ENCODE measurements at places on chromosomes 11 and 22.

DNA sequence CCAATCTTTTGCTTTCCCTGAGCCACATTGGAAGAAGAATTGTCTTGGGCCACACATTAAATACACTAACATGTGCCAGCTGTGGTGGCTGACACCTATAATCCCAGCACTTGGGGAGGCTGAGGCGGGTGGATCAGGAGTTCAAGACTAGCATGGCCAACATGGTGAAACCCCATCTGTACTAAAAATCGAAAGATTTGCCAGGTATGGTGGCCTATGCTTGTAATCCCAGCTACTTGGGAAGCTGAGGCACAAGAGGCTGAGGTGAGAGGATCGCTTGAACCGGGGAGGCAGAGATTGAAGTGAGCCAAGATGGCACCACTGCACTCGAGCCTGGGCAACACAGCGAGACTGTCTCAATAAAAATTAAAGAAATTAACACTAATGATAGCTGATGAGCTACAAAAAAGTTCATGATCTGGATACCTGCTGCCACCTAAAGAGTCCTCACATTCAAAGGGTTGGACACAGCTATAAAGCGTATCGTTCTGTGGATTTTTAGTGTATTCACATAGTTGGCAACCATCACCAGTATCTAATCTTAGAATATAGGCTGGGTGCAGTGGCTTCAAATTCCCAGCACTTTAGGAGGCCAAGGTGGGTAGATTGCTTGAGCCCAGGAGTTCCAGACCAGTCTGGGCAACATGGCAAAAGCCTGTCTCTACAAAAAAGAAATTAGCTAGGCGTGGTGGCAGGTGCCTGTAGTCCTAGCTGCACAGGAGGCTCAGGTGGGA, 3.4 kb upstream of the LDHC start:
- peak; percentile 22 for ATAC-seq

GRCh38 chr11:47186076-47186699, at the start of gene PACSIN3:
Gene PACSIN3 (minus strand): TSS chr11:47186434. CDS start chr11:47182727, 3,707 bp downstream.
- peak; percentile 60 for ATAC-seq

DNA sequence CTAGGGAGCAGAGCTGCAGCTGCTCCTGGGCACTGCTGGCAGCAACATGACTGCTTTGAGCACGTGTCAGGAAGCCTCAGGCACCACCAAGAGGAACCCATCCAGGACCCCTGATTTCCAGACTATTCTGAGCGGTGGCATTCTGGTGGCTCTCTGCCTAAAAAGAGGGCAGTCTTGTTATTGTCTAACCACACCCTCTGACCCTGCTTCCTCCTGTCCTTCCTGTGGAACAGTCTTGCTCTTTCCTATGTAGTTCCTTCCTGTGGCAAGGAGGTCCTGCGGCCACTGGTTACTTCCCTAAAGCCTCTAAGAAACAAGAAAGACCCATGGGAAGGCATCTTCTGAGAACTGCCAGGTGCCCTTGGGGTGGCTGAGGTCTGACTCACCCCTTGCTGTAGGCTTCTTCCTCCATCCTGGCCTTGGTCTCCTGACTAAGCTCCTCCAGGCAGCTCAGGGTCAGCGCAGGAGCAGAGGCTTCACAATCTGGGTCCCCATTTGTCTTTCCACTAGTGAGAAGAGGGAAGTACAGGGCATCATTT, 13.1 kb upstream of the LYVE1 start:
- ATAC-seq = peak; percentile 70

DNA sequence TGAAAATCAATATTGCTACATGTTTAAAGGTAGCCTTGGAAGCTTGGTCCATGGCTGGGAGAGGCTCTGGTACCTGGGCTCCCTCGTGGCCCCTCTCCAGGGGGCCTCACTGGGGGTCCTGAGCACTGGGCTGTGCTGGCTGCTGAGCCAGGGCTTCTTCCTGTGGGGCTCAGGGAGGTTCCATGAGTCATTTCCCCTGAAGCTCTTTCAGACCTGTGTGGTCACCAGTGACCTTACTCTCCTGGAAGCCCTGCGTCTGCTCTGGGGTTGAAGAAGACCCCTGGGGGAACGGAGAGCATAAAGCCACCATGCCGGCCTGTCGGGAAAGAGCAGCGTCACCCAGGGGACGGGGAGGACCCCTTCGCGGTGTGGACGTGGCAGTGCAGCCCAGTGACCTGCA, 389.0 kb downstream of the TBC1D22A start:
- ATAC-seq = no peak

GRCh38 chr11:128905345-128906184, 14.4 kb downstream of the KCNJ5 start:
- peak; percentile 60 for ATAC-seq

DNA sequence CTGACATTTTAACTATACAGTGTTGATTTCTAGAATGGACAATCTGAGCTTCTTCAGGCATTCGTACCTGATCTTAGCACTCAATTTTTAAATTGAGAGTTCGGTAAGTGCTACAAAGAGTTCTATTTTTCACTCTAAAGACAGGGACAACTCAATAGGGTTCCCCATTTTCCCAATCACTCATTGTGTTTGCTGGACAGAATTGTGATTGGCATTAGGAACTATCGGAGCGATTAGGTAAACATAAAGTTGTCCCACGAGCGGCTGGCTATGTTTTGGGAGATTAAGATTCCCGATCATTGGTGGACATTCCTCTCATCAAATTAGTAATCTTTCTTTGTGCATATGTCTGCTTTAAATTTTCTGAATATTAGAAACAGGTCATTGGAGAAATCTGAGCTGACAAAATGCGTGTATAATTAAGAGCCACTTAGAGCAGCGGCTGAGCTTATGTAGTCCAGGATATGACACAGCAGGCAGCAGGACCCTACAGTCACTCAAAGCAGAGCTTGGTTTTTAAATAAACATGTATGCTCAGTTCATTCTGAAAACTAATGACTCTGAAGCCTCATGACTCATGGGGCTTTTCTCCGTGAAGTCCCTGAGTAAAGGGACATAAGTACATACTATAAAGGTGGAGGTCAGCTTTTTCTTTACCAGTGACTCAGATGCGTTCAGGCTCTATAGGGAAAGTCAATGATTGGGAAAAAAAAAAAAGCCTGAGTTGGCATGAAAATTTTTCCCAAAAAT, 109.4 kb downstream of the GRIA4 start:
- peak; percentile 25 for ATAC-seq

DNA sequence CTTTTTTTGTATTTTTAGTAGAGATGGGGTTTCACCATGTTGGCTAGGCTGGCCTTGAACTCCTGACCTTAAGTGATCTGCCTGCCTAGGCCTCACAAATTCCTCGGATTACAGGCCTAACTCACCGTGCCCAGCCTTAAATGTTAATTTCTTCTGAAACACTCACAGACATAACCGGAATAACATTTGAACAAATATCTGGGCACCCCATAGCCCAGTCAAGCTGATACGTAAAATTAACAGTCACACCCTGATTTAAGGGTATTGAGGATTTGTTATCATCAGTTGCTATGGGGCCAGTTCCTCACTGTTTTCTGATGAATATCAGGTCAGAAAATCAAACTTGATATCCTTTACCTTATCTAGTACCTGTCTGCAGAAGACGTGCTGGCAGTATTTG, 23.0 kb upstream of the OR9Q1 start:
- no peak for ATAC-seq

DNA sequence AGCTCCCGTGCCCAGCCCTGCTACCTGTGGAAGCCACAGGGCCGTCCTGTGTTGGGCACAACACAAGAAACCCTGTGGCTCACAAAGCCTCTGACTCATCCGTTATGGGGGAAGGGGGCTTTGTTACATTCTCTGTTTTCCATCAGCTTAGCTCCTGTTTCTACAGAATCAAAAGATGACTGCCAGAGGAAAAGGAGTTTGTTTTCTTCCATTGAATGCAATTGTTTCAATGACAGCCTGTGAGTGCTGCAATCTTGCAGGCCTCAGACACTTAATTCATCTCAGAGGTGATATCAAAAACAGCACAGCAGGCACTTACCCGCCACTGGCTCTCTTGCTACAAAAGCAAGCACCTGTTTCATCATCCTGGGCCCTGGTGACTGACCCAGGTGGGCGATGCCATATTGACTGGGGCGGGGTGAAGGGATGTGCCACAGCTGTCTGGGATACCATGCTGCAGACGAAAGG, 194.3 kb downstream of the OPCML start:
- ATAC-seq = no peak
